ENCODE measurements at places on chromosomes 7 and 10.

DNA sequence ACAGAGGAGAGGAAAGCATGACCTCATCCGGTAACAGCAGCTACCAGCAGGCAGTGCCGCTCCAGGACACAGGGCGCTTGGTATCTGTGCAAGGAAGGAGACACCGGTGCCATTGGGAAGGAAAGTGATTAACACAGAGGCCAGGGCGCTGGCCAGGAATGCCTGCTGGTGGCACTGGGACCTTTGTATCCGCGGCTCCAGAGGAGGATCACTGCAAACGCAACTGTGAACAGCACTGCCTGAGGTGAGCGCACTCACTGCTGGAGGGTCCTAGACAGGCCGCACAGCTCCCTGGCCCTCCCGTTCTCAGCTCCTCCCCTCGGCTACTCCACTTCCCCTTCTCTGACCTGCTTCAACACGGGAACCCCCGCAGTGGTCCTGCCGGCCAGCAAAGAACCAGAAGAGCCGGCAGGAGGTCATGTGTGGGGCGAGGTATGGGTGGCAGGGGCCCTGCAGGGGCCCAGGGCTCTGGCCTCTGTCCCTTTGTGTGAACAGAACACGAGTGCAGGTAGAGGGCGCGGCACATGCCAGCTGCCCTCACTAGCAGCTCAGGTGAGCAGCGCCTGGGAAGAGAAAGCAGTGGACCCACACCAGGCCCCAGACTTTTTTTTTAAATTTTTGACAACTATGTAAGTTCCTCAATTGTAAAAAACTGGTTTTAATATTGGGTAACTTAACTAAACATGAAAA, 107.6 kb downstream of the VIPR2 start:
- DNase-seq = no peak

DNA sequence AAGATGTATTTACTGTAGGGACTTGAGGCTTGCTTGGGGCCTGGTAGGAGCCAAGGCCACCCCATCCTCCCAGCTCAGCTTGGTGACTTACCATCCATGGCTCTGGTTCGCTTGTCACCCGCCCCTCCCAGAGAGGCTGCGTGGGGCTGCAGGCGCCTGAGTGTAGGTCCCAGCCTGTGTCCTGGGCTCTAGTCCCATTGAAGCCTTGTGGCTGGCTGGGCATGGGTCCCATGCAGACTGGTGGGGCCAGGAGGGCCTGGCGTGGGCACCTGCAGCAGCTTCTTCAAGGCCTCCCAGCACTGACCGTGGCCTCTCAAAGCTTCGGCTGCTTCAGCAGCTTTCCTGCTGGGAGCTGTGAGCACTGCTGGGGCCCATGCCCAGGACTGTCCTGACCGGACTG, 118.1 kb downstream of the INPP5A start:
- no peak for DNase-seq

DNA sequence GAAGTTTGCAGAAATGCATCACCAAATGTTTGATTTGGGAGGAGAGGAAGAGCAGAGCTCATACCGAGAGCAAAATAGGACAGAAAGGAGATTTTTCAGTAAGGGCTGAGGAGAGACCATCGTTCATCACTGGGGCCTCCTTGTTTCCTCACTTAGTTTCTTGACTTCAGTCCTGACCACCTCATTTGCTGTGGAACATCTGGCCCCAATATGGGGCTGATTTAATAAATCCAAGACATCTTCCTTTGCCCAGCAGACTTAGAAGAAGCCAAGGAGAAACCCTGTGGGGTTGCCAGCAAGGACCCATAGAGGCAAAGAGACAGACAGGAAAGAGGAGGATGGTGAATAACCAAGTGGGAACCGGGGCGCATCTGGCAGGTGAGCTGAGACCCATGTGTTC, 60.4 kb downstream of the CHST3 start:
- no peak for DNase-seq

- DNase-seq = no peak
Measured at GRCh38 chr7:128701062-128701785, 29.1 kb downstream of the GARIN1A start.

GRCh38 chr10:71831646-71832552, 19.2 kb downstream of the PSAP start:
- no peak for DNase-seq

GRCh38 chr10:122849900-122850605, 4.4 kb upstream of the CUZD1 start:
- DNase-seq = no peak

- DNase-seq = no peak
Measured at GRCh38 chr7:1364068-1364905, 95.0 kb downstream of the MICALL2 start.

- DNase-seq = no peak
Measured at GRCh38 chr7:141641876-141642275, 60.1 kb downstream of the DENND11 start.

All from neural progenitor cell (in vitro differentiated cells).